ENCODE measurements at places on chromosomes 1 and 21.
A peak's percentile ranks its signal among the peaks of the same experiment; 100 is the strongest.

DNA sequence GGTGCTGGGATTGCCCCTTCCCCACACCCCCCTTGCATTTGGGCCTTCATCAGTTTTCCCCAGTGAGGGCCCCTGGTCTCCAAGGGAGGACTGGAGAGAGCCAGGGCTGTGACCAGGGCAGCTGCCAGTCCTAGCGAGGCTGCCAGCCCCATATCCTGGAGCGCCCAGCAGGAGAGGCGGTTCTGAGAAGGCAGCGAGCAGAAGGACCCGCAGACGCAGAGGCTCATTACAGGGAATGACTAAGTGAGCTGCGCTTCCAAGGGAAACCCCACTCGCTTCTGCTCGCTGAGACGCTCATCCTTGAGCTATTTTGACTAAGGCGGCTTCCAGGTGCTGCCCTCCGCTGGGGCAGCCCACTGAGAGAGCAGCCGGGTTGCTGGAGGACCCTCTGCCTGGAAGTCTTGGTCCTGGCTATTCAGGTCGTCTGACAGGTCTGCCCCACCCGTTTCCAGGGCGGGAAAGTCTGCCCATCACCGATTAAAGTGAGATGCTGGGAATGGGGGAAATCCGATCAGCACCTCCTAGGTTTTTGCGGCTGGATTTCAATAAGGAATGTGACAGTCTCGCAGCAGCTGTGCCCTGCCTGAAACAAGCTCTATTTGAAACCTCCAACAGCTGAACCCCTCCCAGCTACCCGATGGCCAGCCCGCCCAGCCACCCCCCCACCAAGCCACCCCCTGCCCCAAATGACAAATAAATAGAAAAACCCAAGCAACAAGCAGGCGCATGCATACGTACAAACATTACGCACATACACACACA lies 2.8 kb downstream of the KCNN3 start:
- DNase-seq, result no peak

DNA sequence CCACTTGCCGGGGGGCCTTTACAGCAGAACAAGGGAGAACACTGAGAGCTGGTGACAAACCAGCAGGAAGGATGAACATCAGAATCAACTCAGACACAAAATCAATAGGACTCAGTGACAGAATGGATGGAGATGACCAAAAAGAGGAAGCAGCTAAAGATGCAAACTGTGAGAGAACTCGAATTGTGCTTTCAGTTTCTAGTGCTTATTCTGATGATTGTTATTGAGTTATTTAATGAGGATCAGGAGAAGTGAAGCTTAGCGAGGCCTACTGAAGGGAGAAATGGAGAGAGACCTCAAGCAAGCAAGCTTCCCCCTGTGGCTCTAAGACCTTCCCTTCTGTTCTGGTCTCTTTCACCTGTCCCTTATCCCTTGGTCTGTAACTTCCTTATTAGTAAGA lies 30.3 kb upstream of the TMEM125 start:
- no peak for DNase-seq

- no peak for DNase-seq
These were observed 8.8 kb downstream of the ZNF683 start for GRCh38 chr1:26363549-26364448.

DNA sequence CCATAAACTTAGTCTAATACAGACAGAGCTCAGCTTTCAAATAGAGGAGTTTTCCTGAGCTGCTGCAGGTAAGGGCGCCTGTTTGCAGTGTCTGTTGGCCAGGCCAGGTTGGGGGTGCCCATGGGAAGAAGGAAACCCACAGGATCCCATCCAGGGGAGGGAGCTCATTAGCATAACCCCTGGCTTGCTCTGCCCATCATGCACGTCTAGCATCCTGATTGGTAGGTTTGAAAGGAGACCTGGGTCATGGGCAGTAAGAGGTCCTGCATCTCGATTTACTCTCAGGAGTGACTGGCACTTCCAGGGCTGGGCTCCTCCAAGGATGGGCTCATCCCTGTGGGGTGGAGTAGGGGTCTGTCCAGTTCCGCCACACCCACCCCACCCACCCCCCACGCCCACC lies 103.7 kb upstream of the CLDN14 start:
- DNase-seq, result no peak

DNA sequence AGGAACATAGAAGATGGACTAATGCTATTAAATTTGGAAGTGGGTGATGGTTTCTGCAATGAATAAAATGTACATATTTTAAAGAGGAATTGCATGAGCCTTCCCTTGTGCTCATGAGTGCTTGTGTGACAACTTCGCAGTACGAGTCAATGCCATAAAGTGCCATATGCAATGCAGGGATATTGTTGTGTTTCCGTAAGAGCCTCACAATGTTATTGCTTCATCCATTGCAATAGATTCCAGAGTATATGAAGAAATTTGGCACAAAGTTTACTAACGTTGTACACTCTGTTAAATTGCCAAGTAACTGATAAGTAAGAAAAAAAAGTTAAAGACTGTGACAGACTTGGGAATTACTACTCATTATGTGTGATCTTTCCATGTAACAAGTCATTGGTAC lies 22.3 kb downstream of the BTG3 start:
- DNase-seq, result no peak

DNA sequence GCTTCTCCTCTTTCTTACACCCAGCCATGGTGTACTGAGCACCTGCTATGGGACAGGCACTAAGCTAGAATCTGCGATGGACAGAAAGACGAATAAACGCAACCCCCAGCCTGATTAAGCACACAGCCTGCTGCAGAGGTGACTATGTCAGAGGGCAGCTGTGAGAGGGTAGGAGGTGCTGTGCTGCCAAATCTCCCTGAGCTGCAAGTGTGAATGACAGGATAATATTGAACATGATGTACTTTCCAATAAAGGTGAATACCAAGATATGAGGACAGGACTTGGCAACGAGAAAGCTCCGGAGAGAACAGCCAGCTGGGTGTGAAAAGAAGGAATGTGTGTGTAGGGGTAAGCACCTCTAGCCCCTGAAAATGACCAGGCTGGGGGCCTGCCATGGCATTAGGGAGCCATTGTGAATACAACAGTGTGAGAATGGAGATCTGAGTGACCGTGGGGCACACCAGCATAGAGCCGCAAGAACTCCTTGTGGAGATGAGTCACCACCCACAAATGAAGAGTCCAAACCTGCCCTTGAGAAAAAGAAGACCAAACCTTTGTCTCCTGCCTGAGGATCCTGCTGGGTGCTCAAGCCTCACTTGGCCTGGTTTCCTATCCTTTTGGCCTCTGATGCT lies 83.0 kb upstream of the ATF3 start:
- DNase-seq, result no peak

DNA sequence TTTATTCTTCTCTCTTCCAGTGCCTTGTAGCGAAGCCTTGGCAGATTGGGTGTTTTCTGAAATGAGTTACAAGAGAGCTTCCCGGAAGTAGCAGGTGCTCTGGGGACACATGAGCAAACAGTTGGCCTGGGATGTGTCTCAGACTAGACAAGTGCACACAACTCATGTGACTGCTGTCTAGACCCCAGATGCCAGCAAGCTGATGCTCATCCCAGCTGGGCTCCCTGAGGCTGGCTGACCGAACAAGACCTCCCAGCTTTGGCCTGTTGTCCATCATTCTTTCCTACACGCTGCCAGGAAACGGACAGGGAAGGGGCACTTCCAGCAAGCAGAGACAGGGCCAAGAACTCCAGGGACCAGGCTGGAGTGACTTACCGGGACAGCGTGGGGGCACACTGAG lies 18.7 kb upstream of the CSF1 start:
- peak; percentile 39 for DNase-seq

Measured in hippocampal formation (tissue), 2 donors.